ENCODE measurements at places on chromosomes 2 and 18.

DNA sequence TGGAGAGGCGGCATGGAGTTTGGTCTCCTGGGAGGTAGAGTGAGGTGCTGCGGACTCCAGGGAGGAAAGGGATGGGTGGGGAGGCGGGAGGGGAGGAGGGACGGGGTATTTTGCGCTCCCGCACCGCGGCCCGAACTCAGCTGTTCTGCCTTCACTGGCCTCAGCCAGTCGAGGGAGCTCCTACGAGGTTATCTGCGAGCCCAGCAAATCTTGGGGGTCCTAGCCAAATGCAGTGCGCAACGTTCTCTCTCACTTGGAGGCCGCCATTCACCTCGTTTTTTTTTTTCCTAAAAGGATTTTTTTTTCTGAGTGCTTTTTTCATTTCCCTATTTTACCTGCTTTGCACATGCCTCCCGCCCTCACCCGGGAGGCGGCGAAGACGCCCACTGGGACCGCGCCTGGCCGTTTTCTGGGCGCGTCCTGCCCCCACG, 877 bp upstream of the BCL2L11 start:
- DNase-seq = no peak

- DNase-seq = no peak
These were observed 11.2 kb upstream of the WIPF1 start for GRCh38 chr2:174608866-174609214.

DNA sequence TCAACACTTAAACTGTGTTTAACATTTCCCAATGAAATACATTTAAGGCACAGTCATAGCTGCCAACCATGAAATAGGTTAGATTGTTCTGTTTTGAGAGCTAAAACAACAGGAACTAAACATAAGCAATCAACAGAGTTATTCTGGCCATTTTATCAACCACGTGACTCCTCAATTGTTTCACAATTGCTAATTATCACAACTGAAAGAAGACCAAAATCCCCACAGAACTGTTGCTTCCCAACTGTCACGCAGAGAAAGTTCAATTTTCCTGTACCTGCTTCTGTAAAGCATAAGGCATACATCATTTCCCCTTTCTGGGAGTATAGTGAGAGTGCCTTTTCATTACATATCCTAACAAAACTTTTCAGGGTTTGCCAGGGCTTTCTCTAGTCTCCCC, 248.6 kb downstream of the EPHA4 start:
- no peak for DNase-seq

DNA sequence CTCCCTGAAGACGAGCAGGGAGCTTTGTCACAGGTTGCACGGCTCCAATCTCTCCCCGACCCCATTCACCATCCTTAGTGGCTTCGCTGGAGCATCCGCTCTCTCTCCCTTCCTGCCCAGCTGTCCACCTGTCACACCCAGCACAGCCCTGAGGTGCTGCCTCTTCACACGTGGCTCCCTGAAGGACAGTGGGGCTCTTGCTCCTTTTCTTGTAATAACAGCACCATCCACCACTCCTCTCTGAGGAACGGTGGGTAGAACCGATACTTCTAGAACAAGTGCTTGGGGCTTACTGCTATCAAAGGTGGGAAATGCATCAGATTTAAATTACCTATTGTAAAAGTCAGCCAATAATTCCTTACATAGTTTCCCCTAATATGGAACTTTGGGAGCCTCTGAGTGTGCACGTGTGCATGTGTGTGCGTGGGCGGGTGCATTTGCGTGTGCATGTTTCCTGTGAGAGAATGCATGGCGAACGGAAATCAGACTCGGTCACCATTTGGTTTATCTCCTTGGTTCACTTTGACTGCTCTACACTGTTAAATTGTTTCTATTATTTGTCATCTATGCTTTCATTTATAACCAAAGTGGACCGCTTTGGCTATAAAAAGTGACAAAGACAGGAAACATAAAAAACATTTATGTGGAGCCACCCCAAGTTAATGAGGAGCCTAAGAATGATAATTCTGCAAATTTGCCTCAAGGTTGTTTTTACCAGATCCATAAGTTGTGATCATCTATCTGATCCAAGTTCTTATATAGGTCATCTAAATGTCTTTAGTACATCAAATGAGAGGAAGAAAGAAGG, 39.1 kb downstream of the KLHL29 start:
- no peak for DNase-seq

- DNase-seq = no peak
These were observed 37.4 kb downstream of the TMEM87B start for GRCh38 chr2:112092286-112093041.

DNA sequence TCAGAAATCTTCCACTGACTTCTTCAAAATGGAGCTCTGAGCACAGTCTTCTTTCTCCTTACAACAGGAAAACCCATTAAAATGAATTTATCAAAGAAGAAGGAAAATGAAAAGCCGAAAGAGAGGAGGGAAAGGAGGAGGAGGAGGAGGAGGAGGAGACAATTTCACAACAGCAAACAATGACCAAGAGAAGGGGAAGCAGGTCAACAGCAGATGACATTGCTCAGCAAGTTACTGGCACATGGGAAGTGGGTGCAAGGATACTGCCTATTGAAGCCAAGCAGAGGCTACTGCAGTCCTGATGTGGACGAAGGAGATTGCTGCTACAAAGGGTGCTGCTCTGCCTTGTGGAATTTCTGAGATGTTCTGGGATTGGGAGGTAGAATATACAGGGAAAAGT, 268.2 kb upstream of the FBXO11 start:
- DNase-seq = no peak

- DNase-seq = no peak
These were observed 148.3 kb downstream of the PLEKHA3 start for GRCh38 chr2:178628605-178629004.

GRCh38 chr2:63769915-63770314, 71.8 kb upstream of the UGP2 start:
- no peak for DNase-seq

GRCh38 chr2:205850132-205850531, 167.8 kb downstream of the NRP2 start:
- no peak for DNase-seq

DNA sequence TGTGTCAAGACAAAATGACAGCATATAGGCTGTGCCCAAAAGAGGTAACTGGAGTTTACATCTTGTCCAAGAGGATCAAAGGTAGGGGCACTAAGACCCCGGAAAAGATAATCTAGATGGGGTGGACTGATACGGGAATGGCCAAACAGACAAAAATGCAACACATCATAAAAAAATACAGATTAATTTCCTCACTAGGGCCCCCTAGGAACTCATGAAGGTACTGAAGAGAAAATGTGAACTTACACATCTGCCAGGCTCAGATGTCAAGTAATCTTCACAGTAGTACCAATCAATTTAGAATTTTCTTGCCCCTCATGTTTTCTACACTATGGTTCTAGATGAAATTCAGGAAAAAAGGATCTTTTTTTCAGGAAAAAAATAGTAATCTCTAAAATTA, 115.6 kb upstream of the REG3A start:
- DNase-seq = no peak

GRCh38 chr18:31776093-31776492, 15.4 kb upstream of the SLC25A52 start:
- DNase-seq = no peak

- no peak for DNase-seq
These were observed 11.4 kb upstream of the UXS1 start for GRCh38 chr2:106205488-106205887.

GRCh38 chr2:25566694-25567093, 106.7 kb downstream of the DTNB start:
- DNase-seq = no peak

DNA sequence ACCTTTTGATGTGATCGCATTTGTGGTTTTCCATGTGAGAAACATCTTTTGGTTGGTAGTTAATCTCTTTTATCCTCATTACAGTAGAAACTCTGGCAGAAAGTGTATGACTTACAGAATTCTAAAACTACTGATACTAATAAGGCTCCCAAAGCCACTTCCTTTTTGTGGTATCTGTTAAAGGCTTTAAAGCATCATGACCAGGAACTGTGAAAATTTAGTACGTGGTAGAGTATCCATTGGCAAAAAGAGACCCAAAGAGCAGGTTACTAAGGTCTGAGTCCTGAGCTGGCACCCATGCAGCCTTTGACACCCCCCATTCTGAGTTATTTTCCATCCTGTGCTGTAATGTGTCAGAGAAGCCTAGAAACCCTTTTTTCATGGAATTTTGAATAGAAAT, 94.5 kb downstream of the DPP4 start:
- DNase-seq = no peak

GRCh38 chr2:9025746-9026145, 22.3 kb upstream of the MBOAT2 start:
- no peak for DNase-seq

- DNase-seq = no peak
These were observed 64.0 kb downstream of the SLC40A1 start for GRCh38 chr2:189516546-189516945.

GRCh38 chr18:12369211-12369610, 7.8 kb downstream of the AFG3L2 start:
- DNase-seq = no peak

- no peak for DNase-seq
These were observed 5.2 kb downstream of the GALR1 start for GRCh38 chr18:77254711-77255405.

- no peak for DNase-seq
These were observed 301.8 kb downstream of the C1D start for GRCh38 chr2:67760995-67761394.

DNA sequence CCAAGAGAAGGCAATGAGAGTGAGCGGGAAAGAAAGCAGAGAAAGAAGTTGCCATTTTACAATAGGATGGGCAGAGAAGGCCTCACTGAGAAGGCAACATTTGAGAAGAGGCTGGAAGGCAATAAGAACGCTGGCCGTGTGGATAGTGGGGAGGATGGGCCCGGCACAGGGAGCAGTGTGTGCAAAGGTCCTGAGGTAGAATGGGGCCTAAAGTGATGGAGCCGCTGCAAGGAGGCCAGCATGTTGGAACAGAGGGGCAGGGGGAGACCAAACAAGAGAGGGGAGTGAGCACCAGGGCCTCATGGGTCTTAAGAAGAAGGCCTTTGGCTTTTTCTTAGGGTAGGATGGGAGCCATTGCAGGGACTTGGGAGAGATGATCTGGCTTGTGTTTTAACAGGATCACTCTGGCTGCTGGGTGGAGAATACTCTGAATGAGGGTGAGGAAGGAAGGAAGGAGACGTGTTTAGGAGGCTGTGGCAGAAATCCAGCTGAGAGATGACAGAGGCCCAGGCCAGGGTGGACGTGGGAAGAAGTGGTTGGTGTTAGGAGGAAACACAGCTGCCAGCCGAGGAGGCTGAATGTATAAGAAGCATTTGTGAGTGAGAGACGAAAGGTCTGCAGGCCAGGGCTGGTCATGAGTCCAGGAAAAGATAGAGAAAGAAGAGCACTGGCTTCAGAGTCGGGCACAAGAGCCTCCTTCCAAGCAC, 159.8 kb downstream of the KLHL29 start:
- no peak for DNase-seq

DNA sequence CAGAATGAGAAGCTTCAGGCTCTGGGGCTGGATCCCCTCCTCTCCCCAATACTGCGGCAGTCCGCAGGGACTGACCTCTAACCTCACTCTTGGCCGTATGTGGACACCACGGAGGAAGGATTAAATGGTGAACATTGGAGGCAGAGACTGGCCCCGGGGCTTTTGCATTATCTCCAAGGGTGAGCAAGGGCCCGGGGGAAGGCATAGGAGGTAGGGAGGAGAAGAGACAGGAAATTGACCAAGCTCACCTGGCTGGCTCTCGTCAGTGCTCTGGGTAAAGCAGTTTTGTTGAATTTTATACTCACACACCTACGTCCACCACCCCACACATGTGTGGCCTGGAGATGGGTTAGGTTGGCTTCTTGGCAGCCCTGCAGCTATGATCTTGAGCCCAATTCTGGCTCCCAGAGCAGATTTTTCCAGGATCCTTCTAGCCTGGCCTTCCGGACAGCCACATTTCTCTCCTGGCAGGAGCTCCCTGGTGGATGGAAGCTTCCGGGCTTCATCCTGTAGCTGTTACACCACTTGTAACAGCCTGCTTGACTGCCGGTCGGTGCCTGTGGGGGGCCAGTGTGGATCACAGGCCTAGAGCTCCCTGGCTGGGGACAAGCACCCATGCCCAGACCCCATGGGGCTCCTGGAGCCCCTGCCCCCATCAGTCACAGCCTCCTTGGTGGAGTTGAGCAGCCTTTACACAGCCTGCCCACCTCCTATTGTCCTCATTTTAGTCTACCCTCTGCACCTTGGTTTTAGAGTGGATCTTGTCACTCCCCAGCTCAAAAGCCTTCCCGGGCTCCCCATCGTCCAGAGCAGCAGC, 7.6 kb downstream of the ITM2C start:
- no peak for DNase-seq

DNA sequence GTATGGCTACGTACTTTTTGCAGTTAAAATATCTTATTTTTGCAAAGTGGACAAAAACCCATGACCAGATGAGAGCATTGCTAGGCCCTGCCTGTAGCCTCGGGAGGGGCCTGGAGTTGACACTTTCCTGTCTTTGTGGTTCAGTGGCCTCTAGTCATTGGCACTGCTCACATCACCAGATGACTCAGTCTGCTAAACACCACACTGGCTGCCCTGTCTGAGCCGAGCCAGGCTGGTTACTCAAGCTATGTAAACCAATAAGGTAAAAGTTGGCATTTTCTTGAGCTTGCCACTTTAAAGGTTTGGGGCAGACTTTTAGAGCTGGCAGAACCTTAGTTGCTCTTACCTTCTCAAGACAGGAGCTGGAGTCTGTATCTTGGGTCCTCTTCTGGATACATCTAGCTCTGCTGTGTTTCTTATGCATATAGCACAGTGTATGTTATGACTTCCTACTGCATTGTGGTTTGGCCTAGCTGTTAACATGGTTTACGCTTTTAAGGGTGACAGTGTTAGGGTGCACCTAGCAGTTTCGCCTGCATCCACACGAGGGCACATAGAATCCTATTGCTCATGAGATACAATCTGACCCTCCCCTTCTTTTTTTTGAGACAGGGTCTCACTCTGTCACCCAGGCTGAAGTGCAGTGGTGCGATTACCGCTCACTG, 76.4 kb downstream of the AP1S3 start:
- DNase-seq = no peak

- DNase-seq = no peak
These were observed 216.7 kb downstream of the CTNNA2 start for GRCh38 chr2:79729532-79729931.

GRCh38 chr2:219661955-219662395, 34.5 kb downstream of the SLC4A3 start:
- no peak for DNase-seq

DNA sequence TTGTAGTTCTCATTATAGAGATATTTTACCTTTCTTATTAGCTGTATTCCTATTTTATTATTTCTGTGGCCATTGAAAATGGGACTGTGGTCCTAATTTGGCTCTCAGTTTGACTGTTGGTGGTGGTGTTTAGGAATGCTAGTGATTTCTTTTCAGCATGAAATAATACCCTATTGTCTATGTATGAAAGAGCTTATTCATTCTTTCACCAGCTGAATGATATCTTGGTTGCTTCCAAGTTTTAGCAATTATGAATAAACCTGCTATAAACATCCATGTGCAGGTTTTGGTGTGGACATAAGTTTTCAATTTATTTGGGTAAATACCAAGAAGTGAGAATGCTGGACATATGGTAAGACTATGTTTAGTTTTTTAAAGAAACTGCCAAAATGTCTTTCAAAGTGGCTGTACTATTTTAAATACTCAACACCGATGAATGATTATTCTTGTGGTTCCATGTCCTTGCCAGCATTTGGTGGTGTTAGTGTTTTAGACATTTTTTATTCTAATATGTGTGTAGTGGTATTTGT, 501.6 kb upstream of the GYPC start:
- DNase-seq = no peak

- DNase-seq = peak; percentile 14
These were observed 146.7 kb downstream of the MYO3B start for GRCh38 chr2:170324640-170325046.

- no peak for DNase-seq
These were observed 593 bp downstream of the SP140L start for GRCh38 chr2:230327418-230328154.

- no peak for DNase-seq
These were observed 333.2 kb upstream of the UBE2E3 start for GRCh38 chr2:180647221-180647620.
